ENCODE measurements at places on chromosomes 3 and 15.
A peak's percentile ranks its signal among the peaks of the same experiment; 100 is the strongest.

- DNase-seq = no peak
- H3K4me3 ChIP-seq = peak overlapping the region; percentile 86
- H3K4me1 ChIP-seq = peaks cover 28% of the 10 kb centered on the region
- H3K36me3 ChIP-seq = no peaks in the 10 kb centered on the region
- no peaks in the 10 kb centered on the region for H3K27me3 ChIP-seq
These were observed 1.5 kb downstream of the SFMBT1 start for GRCh38 chr3:53044371-53044710.

GRCh38 chr3:12796171-12797123, at the start of gene CAND2:
Gene CAND2, plus strand, starts transcription at chr3:12796680. Its CDS starts 41 bp downstream, at chr3:12796721.
- H3K27me3 ChIP-seq = no peaks in the 10 kb centered on the region
- H3K27ac ChIP-seq = peak within 1 kb of the TSS; percentile 84
- peak within 1 kb of the TSS; percentile 88 for H3K4me3 ChIP-seq
- DNase-seq = no peak
- no peaks in the 10 kb centered on the region for H3K36me3 ChIP-seq

GRCh38 chr3:12195231-12195630, 36.5 kb upstream of the TIMP4 start:
- H3K4me3 ChIP-seq = no peak overlapping the region
- DNase-seq = no peak
- no peaks in the 10 kb centered on the region for H3K27me3 ChIP-seq
- peak overlapping the region; percentile 95 for H3K27ac ChIP-seq

DNA sequence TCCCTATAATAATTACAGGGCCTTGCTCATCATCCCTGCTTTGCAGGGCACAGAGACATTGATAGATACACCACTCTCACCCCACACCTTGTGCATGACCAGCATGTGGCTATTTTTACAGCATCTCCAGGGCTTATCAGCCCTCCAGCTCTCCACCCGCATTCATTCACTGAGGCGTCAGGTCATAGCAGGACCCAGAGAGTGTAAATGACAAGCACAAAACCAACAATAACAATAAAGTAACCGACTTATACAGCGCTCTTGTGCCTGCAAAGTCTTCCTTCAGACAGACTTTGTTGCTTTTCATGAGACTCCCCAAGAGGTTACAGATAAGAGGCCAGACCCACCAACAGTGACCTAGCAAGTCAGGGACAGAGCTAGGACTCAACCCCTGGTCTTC, 80.7 kb downstream of the TLE3 start:
- H3K27ac ChIP-seq = no peak overlapping the region
- H3K4me3 ChIP-seq = no peak overlapping the region
- no peaks in the 10 kb centered on the region for H3K4me1 ChIP-seq
- H3K36me3 ChIP-seq = peaks cover 2% of the 10 kb centered on the region

DNA sequence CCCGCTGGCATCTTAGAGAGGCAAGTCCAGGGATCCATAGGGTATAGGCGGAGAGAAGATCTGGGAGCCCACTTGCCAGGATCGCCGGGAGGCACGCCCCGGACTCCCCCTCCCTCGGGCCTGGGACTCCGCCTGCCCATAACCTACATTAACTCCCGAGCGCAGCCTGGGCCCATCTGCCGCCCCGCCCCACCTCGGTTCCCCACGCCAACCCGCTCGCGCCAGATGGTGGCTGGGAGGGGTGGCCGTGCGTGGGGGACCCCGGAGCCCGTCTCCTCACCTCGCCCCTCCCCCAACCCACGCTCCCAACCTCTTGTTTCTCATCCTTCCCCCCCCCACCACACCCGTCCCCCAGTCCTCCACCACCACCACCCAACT, 1.7 kb upstream of the DLL4 start:
- DNase-seq = no peak
- H3K27me3 ChIP-seq = peaks cover 34% of the 10 kb centered on the region
- no peaks in the 10 kb centered on the region for H3K36me3 ChIP-seq
- H3K27ac ChIP-seq = no peak overlapping the region
